Activated CD4-positive, alpha-beta T cell treated with anti-CD3 and anti-CD28 coated beads, Interleukin-2, amount 10 ng/mL, durations not matched to agents 24 days and 14 days (primary cell): ENCODE measurements at places on chromosomes 2 and 18. TPM values are rescaled to one million over a fixed set of nuclear protein-coding genes. Genes with fewer than 3 reads are reported as not detected.

RTKN gene
- 1.1 and 2.2 TPM in 2 replicates for total RNA-seq

LYPD6B gene
- not detected in 2 replicates for total RNA-seq

PTPRN gene
- 0.07 TPM in 1 of 2 replicates, not detected in the other for total RNA-seq

PTPN2 gene
- 68.8 and 72.5 TPM in 2 replicates for total RNA-seq

GPR35 gene
- 7.1 and 8.7 TPM in 2 replicates for total RNA-seq

MROH2A gene
- not detected in 2 replicates for total RNA-seq

PLCL1 gene
- 0.45 and 0.63 TPM in 2 replicates for total RNA-seq

FAM136A gene
- total RNA-seq: 85.5 and 89.7 TPM in 2 replicates

ZNF142 gene
- total RNA-seq: 59.6 and 60.9 TPM in 2 replicates

TMEM247 gene
- total RNA-seq: not detected in 2 replicates

ALK gene
- not detected in 2 replicates for total RNA-seq

TYMS gene
- 269 and 276 TPM in 2 replicates for total RNA-seq

ATOH8 gene
- 0.19 TPM in 1 of 2 replicates, not detected in the other for total RNA-seq

UGT1A5 gene
- total RNA-seq: not detected in 2 replicates

NYAP2 gene
- total RNA-seq: not detected in 2 replicates

EIF2AK3 gene
- total RNA-seq: 20.2 and 22.8 TPM in 2 replicates

TANK gene
- 91.2 and 97.2 TPM in 2 replicates for total RNA-seq

PIEZO2 gene
- total RNA-seq: not detected in 2 replicates

OST4 gene
- 314 and 326 TPM in 2 replicates for total RNA-seq

VSNL1 gene
- total RNA-seq: not detected in 2 replicates

DSG4 gene
- not detected in 2 replicates for total RNA-seq

ITGA4 gene
- 106 and 109 TPM in 2 replicates for total RNA-seq

SERPINB8 gene
- total RNA-seq: 22.0 and 25.5 TPM in 2 replicates

SLC9A4 gene
- 0.07 and 0.12 TPM in 2 replicates for total RNA-seq

AQP12B gene
- not detected in 2 replicates for total RNA-seq

HYCC2 gene
- total RNA-seq: 24.4 and 26.2 TPM in 2 replicates

UGT1A6 gene
- total RNA-seq: not detected in 2 replicates

ABCG8 gene
- total RNA-seq: not detected in 2 replicates
